ENCODE measurements at places on chromosomes 2 and 18. TPM values are rescaled to one million over a fixed set of nuclear protein-coding genes. Genes with fewer than 3 reads are reported as not detected.

TWIST2 gene
- 73.3 TPM for total RNA-seq

TLX2 gene
- total RNA-seq, result 1.4 TPM

TNFAIP6 gene
- 37.2 TPM for total RNA-seq

MEIS1 gene
- 231 TPM for total RNA-seq

LCT gene
- total RNA-seq, result 0.09 TPM

FARP2 gene
- 22.2 TPM for total RNA-seq

AFF3 gene
- 0.34 TPM for total RNA-seq

STPG4 gene
- total RNA-seq, result 0.16 TPM

RUFY4 gene
- not detected for total RNA-seq

DNAJC5G gene
- total RNA-seq, result not detected

IRS1 gene
- 11.7 TPM for total RNA-seq

RBM43 gene
- 7.7 TPM for total RNA-seq

FAHD2A gene
- total RNA-seq, result 22.7 TPM

NTSR2 gene
- total RNA-seq, result not detected

DOK1 gene
- total RNA-seq, result 22.7 TPM

CTNNA2 gene
- not detected for total RNA-seq

All from bronchial smooth muscle cell (primary cell).